Lower lobe of right lung (tissue), 2 donors: ENCODE measurements at places on chromosomes 16 and 17.

DNA sequence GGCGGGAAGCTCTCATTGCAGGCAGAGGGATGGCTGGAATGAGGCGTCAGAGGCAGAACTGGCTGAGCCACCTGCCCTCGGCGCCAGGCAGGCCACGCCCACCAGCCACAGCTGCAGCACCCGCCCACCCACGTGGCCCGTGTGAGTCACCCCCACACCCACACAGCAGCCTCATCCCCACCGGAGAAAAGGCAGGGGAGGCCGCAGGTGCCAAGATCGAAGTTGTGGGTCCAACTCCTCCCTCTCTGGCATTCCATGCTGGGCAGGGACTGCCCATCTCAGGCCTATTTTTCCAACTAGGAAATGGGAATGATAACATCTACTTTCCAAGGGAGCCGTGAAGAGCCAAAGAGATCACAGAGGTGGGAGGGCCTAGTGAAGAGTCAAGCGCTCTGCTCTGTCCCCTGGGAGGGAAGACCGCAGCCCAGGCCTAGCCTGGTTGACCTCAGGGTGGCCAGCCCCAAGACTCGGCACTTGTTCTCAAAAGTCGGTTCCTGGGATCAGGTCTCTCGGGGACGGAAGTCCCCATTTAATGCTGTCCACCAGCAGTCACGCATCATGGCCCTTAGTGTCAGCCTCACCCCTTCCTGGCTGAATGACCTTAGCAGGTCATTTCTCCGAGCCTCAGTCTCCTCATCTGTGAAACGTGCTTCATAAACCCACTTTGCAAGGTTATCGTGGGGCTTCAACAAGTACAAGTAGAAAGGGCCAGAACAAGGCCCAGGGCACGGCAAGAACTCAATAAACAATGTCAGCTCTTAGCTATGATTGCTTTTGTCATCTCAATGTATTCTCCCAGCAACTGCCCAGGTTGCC, at the start of gene TRPV3:
Gene TRPV3, minus strand, starts transcription at position 45 of the 816 bp plus-strand sequence. CDS start 2,962 bp downstream, outside the sequence.
- no peak for DNase-seq

GRCh38 chr17:27384726-27385125, 71.5 kb upstream of the KSR1 start:
- DNase-seq, result no peak

- no peak for DNase-seq
Observed at GRCh38 chr17:43068570-43069367, 43.7 kb downstream of the RND2 start.

- DNase-seq, result no peak
Observed at GRCh38 chr17:4706121-4706520, 2.2 kb upstream of the PELP1 start.

- DNase-seq, result no peak
Observed at GRCh38 chr16:11074131-11074530, 129.8 kb downstream of the CLEC16A start.

DNA sequence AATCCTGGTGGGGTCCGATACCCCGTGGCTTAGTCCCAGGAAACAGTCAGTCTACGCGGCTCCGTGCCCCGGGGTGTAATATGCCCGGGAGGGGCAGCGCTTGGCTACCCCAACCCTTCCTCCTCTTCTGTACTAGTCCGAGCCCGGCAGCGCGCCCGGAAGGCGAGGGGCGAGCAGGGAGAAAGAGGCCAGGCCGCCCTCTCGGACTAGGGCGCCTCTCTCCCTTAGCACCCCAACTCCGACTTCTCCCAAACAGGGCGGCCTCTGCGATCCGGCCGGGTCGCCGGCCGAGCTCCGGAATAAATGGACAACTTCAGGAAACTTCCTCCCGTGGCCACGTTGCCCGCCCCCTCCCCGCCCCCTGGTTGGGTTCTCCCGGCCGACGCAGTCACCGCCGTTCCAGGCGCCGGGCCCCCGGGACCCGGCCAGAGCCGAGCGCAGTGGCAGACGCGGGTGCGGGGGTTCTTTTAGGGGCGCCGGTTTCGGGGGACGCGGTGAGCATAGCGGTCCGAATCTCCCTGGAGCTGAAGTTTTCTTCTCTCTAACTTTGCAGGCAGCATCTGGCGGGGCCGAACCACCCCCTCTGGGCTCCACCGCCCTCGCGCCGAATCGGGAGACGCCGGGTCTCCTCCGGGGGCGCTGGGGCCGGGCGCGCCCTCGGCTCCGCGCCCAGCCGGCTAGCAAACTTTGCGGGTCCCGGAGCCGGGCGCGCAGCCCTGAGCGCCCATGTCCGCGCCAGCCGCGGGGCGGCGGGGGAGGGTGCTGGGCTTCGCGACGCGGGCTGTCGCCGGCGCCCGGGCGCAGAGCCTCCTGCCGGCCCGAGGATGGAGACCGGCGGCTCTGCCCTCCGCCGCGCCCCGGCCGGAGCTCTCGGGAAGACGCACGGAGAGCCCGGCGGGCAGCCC, at the start of gene SDK2:
Gene SDK2, minus strand, starts transcription at position 301 of the 905 bp plus-strand sequence. CDS start 357 bp downstream, outside the sequence.
- no peak for DNase-seq

DNA sequence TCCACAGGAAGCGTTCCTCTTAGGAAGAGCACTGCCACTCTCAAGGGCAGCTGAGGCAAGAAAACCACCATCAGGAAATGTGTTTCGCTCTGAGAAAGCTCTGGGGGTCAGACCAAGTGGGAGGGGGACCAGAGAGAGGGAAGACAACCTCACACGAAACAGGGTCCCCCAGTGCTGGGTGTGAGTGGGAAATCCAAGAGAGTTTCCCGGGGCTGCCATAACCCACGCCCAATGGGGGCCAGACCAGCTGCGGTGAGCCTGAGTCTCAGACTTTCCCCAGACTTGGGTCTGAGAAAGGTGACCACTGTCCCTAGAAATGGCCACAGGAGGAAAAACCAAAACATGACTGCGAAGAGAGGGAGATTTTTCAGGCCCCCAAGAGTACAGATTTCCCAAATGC, 14.5 kb downstream of the DNAH17 start:
- DNase-seq, result no peak

DNA sequence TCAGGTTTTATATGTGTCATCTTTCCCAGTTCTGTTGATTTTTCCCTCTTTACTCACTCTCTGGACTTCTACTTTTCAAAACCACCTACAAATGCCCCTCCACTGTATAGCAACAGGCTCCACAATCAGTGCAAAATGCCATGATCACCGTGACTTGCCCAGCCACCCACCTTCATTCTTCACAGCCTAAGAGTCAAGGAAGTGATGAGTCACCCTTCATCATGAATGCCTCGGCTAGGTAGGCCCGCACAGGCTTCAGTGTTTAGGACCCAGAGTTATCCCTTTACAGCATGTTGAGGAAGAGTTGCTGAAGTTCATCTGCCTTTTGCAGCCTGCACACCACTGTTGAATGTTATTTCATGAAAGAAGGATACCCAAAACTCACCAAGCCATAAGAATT, 158.6 kb downstream of the PMP22 start:
- DNase-seq, result no peak

DNA sequence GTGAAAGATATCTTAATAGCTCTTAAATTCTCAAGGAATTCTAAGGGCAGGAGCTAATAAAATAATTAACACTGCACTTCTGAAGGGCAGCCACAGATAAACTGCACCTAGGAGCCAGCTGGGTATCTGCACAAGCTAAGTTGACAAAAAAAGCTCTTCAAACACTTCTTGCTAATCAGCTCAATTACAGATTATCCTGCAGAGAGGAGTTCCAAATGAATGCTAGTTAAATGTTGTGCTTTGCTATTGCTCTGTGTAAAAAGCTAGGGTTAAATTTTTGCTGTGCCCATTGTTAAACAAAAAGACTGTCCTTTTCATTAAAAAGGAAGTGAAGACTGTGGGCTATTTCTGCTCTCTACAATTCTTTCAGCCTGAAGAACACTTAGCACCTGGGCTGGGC, 158.5 kb upstream of the SHISA6 start:
- no peak for DNase-seq

DNA sequence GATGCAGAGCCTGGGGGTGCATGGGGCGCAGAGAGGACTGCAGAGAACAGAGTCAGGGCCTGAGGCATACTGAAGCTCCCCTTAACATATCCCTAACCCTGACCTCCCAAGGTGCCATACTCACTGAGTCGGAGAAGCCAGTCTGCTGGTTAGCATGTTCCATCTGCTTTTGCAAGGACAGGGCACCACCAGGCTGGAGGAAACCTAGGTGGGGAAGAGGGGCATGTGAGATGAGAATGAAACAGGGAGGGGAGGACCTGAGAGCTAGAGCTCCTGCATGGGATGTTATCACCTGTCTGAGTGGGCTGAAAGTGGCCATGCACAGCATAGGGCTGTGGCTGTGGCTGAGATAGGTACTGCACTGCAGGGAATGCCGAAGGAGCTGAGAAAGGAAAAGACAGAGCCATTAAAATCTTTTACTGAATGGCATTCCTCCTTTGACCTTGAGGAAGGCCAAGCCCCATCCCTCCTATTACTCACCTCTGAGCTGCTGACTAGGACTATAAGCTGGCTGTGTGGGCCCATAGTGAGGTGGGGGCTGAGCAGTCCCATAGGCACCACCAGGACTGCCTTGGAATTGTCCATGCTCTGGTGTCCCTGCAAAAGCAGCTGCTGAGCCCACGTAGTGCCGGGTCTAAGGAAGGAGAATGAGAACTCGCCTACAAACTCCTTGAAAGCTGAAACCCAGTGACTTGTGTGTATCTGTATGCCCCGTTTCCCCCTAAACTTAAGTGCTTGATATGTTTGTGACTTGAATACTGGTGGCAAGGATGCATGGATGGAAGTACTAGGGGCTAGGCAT, 1.9 kb downstream of the GPS2 start:
- DNase-seq, result peak; percentile 24

DNA sequence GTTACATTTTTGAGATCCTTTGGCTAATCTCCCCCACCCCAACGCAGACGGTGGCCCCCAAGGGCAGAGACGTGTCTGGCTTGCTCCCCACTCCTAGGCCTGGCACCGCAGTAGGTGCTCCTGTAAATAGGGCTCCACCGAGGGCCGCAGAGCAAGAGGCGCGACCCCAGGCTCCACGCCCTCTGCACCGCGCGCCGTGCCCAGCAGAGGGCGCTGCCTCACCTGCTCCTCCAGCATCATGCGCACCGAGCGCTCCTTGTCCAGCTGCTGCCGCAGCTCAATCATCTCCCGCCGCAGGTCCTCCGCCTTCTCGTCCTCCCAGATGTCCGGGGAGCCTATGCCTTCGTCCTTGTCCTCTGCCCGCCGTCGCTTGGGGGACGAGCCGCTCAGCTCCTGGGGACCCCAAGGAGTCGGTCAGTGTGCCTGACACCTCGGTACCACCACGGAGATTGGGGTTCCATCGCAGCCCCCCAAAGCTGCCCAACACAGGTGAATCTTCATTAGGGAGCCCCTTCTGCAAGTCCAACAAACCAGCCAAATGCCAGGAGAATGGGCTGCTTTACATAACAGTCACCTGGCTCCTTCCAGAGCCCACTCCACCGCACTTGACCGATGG, 11.2 kb downstream of the TFAP4 start:
- DNase-seq, result no peak

- no peak for DNase-seq
Observed at GRCh38 chr17:81715107-81715871, 3.2 kb downstream of the SLC25A10 start.

DNA sequence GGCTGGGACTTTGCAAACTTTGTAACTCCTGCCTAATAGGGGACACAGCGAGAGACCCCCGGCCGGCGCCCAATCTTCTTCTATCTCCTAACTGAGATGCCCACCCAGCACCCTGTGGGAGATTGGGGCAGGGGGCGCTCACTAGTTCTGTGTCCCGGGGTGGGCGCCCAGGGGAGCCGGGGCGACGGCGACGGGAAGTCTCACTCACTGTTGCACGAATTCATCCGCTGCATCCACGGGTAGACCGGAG, 3.9 kb upstream of the HOXB5 start:
- no peak for DNase-seq

DNA sequence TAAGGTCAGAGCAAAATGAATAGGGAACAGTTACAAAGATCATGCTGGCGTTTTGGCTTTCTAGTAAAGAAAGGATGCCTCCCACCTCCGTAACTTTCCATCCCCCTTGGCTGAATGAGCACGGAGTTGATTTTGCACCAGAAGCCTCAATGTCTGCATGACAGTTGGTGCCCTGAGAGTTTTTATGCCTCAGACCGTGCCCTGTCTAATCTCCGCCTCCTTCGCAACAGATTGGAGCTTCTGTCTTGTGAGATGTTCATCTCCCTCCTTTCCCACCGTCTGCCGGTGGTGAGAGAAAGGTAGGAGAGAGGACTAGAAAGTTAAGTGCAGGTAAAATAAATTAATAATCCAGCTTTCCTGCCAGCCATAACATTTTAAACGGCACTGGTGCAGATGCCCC, 1.9 kb downstream of the HS3ST4 start:
- DNase-seq, result no peak

DNA sequence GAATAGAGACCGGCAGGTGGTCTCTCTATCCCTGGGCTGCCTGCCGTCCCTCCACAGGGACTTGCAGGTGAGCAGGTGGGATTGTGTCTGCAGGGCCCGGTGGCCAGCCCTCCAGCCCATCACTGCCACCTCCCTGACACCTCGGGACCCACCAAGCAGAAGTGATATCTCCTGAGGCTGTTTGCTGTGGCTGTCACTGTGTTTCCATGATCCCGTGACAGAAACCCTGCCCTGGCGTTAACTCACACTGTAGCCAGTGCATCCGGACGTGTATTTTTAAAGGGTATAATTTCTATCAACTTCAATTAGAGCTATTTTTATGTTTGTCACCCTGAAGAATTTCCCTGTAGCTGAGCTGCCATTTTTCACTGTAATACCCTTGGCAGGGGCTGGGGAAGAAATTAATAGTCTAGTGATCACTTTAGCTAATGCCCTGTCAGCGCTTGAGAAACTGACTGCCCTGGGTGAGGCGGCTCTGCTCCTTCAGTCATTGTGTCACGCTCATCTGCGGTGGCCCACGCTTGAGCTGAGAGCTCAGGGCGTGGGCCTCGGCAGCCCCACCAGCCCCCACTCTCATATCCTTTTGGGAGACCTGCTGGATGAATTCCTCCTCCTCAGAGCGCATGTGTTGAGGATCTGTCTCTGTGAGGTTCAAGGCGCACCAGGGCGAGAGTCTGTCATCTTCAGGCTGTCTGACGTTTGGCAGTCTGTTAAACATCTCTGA, 229.9 kb upstream of the CIBAR2 start:
- DNase-seq, result no peak

DNA sequence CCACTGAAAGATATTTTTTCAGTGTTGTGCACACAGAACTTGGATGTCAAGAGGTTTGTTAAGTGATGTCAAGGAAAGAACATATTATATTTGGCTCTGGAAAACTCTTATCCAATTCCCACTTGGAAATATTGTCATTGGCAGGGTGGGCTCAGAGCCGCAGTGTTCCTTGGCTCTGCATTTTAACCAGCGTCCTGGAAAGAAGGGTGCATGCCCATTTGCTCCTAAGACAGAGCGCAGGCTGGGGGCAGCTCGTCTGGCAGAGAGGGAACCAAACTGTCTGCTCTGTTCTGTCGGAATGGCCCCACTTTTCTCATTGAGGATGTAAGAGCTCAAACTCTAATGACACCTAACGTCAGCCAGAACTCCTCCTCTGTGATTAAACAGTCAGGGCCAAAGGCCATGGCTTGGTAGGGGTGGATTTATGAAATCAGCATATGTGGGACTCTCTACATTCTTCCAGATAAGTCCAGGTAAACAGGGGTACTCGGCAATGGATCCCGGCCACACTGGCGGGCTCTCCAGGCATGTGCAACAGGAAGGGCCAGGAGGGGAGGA, 18.0 kb downstream of the SLC47A1 start:
- DNase-seq, result no peak

- DNase-seq, result no peak
Observed at GRCh38 chr16:72913551-72913950, 134.4 kb downstream of the ZFHX3 start.

- peak; percentile 85 for DNase-seq
Observed at GRCh38 chr17:82021107-82021899, 1.4 kb downstream of the CENPX start.
